ENCODE measurements at places on chromosomes 11 and 22.
A peak's percentile ranks its signal among the peaks of the same experiment; 100 is the strongest.

DNA sequence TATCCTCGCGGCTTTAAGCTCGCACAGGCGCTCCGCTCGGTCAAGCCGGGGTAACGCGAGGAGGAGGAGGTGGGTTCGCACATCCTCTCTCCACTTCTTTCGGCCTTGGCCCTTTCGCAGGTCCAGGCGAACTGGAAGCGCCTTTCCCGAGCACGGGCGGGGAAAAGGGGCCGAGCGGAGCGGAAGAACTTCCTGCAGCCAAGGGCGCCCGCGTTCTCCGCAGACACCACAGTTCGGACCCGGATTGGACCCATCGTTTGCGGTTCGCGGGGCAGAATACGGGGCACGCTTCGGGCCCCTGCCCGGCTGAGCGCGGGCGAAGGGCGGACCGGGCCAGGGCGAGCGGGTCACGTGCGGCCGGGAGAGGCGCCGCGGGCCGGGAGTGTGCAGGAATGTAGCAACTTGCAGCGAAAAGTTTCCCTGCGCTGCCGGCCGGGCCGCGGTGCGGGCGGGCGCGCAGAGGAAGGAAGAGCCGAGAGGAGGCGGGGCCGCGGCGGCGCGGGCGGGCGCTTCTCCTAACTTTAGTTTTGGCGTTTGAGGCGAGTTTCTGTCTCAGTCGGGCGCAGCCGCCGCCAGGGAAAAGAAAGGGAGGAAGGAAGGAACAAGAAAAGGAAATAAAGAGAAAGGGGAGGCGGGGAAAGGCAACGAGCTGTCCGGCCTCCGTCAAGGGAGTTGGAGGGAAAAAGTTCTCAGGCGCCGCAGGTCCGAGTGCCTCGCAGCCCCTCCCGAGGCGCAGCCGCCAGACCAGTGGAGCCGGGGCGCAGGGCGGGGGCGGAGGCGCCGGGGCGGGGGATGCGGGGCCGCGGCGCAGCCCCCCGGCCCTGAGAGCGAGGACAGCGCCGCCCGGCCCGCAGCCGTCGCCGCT is at the start of gene YAP1:
Gene YAP1, plus strand, starts transcription at position 552 of the 865 bp plus-strand sequence. CDS start 402 bp downstream, outside the sequence.
- DNase-seq: peak; percentile 23

GRCh38 chr11:1456176-1456575 is 30.4 kb downstream of the MOB2 start:
- no peak for DNase-seq

DNA sequence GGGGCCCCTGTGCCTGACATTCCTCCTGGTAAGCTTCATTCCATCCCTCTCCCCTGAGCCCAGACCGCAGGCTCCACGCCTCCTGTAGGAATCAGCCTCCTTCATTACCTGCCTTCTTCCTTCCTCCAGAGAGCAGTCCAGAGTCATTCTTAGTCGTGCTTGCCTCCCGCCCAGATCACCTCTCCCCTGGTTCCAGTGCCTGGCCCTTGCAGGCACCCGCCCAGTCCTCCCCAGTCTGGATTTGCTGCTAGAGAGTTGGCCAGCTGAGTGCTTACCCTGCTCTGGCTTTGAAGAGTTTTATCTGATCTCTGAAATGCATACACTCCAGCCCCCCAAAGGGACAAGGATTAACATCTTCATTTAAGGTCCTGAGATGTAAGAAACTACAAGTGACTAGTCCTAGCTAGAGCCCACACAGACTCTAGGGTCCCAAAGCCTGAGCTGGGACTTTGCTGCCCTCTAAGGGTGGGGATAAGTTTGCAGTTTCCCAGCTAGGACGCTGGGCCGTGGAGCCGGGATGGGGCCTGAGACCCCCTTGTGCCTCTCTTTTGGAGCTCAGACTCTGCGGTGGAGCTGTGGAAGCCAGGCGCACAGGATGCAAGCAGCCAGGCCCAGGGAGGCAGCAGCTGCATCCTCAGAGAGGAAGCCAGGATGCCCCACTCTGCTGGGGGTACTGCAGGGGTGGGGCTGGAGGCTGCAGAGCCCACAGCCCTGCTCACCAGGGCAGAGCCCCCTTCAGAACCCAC is 1.6 kb downstream of the NR1H3 start:
- DNase-seq: no peak

DNA sequence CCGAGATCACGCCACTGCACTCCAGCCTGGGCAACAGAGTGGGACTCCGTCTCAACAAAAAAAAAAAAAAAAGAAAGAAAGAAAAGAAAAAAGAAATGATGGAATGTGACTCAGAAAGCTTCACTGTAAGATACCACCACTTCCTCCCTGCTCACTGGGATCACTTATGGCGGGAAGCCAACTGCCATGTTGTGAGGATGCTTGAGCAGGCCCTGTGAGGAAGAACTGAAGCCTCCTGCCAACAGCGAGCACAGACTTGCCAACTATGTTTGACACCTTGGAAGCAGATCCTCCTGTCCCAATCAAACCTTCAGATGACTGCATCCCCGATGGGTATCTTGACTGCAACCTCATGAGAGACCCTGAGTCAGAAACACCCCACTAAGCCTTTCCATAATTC is 8.3 kb downstream of the SEC14L6 start:
- DNase-seq: no peak

- no peak for DNase-seq
Measured at GRCh38 chr11:15104166-15104565, 10.6 kb upstream of the INSC start.

Data from cerebellum (tissue), 4 donors.